Coronary artery (tissue), 2 donors: ENCODE measurements at places on chromosomes 6 and 20.

GRCh38 chr6:112044196-112044595 lies 9.7 kb upstream of the CCN6 start:
- DNase-seq = no peak

DNA sequence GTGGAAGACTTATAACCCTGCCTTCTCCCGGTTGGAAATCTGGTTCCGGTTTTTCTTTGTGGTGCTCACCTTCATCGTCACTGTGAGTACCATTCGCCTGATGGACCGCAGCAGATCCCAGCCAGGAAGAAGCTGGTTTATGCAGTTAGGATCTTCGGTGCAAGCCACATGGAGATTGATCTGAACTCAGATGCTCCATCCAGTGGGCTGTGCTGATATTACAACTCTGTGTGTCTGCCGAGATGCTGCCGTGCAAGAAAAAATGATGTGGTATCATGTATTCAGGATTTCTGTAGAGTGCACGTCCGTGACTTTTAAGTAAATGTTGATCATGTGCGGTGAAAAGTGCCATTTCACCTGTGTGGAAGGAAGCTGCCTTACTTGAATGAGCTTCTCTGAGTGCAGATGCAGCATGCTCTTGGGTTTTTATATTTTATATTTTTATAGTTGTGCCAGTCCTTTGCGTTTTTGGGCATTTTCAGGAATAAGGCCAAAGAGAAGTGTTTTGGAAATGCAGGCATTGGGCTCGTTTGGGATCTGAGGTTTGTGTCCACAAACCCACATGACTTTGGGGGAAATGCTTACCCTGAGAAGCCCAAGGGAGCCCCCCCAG lies 39.2 kb downstream of the DYNLT1 start:
- no peak for DNase-seq

GRCh38 chr6:122472022-122472340 lies 374 bp upstream of the SERINC1 start:
- DNase-seq = no peak

DNA sequence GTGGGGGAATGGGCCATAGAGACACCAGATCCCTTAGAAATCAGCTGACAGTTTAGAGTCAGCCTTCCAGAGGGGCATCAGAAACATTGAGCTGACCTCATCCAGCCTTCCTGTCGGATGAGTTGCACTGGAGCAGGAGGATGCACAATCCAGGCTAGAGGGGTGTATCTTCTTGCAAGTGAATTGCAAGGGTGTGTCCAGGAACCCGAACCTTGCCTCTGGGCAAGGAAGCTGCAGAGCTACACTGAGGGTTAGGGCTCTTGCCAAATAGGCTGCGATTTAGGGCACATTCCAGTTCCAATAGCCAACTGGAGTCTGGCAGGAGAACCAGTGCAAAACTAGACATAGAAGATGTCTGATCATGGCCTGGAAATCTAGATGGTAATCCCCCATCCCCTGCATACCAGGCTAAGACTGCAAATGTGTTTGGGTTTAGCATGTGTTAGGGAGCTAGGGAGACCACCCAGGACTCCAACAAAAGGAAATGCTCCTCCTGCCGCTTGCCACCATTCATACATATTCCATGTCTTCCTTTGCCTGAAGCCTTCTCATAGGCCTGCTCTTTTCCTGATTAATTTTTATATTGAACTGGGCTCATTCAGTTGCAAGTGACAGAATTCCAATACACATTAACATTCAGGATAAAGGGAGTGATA lies 6.3 kb upstream of the UTRN start:
- DNase-seq = no peak

- DNase-seq = no peak
Measured at GRCh38 chr6:149323353-149323752, 5.8 kb downstream of the TAB2 start.

GRCh38 chr6:133242637-133243585 lies 1.8 kb downstream of the EYA4 start:
- no peak for DNase-seq

DNA sequence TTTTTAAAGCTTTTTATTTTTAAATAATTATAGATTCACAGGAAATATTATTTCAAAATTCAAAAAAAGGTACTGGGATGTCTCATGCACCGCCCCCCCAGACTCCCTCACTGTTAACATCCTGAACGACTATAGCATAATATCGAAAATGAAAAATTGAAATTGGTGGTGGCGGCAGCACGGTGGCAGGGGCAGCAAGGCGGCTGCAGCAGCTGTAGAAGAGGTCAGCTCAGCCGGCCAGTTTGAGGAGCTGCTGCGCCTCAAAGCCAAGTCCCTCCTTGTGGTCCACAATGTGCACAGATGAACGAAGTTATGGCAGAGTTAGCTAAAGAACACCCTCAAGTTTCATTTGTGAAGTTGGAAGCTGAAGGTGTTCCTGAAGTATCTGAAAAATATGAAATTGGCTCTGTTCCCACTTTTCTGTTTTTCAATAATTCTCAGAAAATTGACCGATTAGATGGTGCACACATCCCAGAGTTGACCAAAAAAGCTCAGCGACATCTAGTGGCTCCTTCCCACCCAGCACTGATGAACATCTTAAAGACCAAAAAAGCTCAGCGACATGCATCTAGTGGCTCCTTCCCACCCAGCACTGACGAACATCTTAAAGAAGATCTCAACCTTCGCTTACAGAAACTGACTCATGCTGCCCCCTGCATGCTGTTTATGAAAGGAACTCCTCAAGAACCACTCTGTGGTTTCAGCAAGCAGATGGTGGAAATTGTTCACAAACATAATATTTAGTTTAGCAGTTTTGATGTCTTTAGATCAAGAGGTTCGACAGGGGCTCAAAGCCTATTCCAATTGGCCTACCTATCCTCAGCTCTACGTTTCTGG lies 100.8 kb downstream of the FAM217A start:
- DNase-seq = no peak

DNA sequence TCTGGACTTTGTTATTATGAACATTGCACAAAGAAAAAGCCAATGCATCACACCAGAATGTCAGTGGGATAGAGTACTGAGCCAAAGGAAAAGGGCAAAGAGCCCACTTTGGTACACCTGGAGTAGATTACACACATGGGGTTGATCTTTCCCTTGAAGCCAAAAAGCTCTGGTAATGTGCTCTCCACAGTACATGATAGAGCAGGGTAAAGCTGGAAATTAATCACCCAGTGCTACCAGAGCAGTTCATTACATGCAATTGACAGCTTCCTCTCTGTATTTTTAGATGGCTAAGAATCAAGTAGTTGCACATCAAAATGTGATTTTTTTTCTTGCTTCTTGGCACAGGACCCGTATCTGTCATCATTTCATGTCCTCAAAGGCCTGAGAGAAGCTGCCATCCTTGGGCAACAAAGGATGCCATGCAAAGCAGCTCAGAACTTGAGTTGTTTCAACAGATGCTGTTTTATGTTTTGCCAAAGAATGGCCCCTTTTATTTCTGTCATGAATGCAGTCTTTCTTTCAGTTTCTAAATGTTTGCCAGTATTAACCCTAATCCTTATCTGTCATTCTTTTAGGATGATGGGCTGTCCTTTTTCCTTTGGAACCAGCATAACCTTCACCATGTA lies 88.1 kb downstream of the HDGFL1 start:
- DNase-seq = no peak

GRCh38 chr6:117317261-117317660 lies 51.9 kb downstream of the VGLL2 start:
- DNase-seq = no peak

GRCh38 chr6:42302411-42302810 lies 84.8 kb upstream of the MRPS10 start:
- DNase-seq = no peak

DNA sequence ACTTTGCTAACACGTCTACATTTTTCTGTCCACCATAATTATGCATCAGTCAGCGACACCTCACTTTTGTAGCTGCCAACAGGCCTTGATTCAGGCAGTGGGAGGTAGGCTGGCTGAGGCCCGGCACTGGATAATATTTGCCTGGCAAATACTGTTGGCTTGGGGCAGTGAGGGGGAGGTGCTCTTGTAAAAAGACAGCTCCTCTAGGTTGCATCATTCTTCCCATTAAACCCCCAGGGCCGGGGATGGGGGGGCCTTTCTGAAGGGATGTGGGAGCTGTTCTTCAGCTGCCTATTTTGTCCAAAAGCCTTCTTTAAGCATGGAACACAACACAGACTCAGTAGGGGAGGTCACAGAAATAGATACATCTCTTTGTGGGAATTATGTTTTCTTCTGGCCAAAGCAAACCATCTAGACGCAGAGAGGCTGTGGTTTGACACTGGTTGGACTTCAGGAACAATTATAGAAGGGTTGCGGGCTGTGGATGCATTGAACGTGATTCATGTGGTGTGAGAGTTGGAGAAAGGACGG lies 338.3 kb upstream of the NT5E start:
- DNase-seq = no peak

DNA sequence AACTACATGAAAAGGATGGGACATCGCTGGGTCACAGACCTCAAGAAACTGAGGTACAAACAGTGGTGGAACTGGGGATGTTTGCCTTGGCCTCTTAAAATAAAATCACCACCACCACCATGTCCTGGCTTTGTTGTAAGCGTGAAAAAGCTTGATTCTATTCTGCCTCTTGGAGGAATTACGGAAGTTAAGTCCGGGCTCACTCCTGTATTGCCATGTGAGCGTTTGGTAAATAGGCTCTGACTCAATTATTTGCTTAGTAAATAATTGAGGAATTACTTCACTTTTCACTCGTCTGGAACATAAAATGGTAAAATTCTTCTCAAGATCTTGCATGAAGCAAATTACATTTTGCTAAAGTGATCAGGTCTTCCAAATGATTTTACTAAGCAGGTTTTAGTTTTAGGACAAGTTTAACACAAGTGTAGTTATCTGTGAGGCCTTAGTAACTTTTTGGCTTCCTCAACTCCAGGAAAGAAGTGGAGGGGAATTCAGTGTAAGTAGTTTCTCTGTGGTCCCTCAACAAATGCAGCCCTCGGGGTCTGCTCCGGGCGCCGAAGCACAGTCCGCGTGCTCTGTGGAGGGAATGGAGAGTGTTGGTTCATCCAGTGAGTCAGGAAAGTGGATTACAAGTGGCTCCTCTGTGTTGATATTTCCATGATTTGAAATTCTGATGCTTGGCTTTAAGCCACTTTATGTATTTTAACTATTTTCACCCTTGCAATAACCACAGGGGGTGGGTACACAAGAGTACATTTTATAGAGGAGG lies 23.8 kb downstream of the IYD start:
- DNase-seq = no peak

GRCh38 chr6:32244946-32245398 lies 21.1 kb upstream of the NOTCH4 start:
- DNase-seq = no peak

- no peak for DNase-seq
Measured at GRCh38 chr6:113433335-113433991, 423.7 kb upstream of the MARCKS start.

- DNase-seq = no peak
Measured at GRCh38 chr6:49955847-49956246, 8.1 kb downstream of the DEFB114 start.

GRCh38 chr6:52389626-52390360 lies 27.8 kb downstream of the PAQR8 start:
- DNase-seq = no peak

DNA sequence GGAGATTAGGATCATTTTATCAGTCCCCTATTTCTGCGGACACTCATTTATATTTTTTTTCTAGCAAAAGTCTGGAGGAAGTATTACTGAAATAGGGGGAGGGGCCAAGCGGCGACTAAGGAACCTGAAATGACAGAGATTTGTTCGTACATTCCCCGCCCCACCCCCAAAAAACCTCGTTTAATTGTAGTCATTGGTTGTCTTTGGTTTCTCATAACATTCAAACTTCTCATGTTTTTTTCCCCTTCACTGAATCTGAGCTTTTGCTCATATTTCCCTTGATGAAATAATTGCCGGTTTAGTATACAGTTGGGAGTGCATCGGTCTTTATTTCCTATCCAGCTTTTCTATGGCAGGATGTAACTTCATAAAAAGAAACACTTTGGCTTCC lies 768 bp upstream of the FYN start:
- DNase-seq = no peak

GRCh38 chr6:18431581-18431980 lies 44.4 kb downstream of the RNF144B start:
- DNase-seq = no peak

- no peak for DNase-seq
Measured at GRCh38 chr20:52905241-52905994, 66.7 kb upstream of the TSHZ2 start.

GRCh38 chr6:151499551-151499950 lies 5.7 kb downstream of the CCDC170 start:
- DNase-seq = no peak

DNA sequence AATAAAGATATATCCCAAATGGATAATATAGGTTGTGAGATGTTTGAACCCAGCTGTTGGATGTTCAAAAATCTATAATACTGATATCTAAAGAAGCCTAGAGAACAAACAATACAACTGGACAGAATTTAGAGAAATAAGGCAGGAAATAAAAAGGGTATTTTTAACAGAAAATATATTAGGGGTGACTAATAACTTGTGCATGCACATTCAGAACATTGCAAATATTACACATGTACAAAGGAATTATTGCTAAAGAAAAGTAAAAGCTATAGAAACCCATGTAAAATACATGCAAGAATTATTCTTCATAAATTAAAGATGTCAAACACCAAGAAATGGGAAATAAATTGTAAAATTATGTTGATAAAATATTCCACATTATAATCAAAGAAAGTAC lies 32.7 kb upstream of the HCRTR2 start:
- no peak for DNase-seq

DNA sequence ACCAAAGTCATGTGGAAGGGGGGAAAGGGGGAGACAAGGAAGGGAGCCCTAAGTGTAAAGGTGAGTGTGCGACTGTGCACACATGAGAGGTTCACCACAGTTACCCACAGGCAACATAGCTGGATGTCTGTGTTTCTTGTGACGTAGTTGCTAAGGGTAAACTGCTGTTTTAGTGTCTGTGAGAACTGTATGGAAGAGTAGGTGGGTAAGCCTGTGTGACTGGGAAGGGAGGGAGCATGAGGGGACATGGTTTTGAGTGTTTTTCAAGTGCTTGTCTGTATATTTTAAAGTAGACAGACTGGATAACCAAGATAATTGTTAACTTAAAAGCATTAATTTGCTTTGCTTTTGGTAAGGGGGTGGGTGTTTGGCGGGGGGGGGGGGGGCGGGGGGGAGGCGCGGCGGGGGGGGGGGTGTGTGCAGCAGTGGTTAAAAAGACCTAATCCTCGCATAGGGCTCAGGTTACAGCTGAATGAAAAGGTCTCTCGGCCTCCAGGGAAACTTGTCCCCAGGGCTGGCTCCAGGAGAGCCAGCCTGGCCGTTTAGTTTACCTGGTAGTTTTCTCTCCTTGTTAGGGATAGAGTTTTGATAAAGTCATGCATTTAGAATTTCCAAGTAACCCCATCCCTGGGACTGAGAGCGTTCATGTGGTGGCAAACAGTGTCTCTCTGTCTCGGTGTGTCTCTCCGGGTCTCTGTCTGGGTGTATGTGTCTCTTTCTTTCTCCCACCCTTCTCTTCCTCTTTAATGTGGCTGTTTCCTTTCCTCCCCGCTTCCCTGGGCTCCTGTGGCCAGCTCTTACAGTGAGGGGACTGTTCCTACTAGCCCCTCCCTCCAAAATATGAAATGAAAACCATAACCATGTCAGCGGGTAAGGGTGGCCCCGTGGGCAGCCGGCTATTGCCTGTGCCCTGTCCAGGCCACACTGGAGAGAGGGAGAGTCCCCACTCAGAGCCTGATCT lies 3.4 kb downstream of the SCUBE3 start:
- DNase-seq = no peak

GRCh38 chr6:24847402-24847801 lies 48.7 kb upstream of the ARMH2 start:
- DNase-seq = no peak
